NCI-H1436 treated with DMSO at 0.1 percent for 48 hours (cell line): ENCODE measurements at places on chromosomes 13 and 19.

DNA sequence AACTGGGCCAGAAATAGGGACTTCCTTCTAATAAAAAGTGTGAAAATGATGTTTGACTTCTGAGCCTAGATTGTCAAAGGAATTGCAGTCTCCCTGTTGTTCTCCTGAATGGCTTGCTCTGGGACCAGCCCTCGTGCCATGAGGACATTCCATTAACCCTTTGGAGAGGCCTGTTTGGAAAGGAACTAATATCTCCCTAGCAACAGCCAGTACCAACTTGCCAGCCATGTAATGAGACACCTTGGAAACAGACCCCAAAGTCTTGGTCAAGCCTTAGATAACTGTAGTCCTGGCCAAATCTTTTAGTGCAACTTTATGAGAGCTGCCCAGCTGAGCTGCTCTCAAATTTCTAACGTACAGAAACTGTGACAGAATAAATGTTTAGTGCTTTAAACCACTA lies 8.2 kb upstream of the SIAH3 start:
- no peak for DNase-seq

- DNase-seq: no peak
Observed at GRCh38 chr13:109036078-109036780, 406.8 kb downstream of the MYO16 start.

DNA sequence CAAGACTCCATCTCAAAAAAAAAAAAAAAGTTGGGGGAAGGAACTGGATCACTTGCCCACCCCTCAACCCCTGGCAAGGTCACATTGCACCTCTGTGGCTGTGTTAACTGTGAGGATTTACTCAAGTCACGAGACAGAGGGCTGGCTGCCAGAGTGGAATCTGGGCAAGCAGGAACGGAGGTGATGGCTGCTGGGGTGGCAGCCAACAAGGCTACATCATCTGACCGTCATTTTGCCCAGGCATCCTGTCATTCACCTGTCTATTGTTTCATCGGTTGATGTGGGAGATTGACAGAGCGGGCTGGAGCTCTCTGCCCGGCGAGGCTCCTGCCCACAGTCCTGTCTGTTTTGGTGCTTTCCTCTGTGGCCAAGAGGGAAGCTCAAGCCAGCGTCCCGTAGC lies 75.7 kb downstream of the DPF1 start:
- DNase-seq: no peak

- DNase-seq: no peak
Observed at GRCh38 chr13:113337556-113337955, 26.4 kb downstream of the GRTP1 start.

GRCh38 chr19:2245273-2245672 lies 3.9 kb upstream of the AMH start:
- no peak for DNase-seq

GRCh38 chr13:105097521-105097920 lies 1437.9 kb downstream of the EFNB2 start:
- DNase-seq: no peak

- DNase-seq: no peak
Observed at GRCh38 chr19:47779524-47780214, 1.2 kb downstream of the SELENOW start.

- DNase-seq: no peak
Observed at GRCh38 chr13:71852736-71853135, 14.3 kb downstream of the DACH1 start.

DNA sequence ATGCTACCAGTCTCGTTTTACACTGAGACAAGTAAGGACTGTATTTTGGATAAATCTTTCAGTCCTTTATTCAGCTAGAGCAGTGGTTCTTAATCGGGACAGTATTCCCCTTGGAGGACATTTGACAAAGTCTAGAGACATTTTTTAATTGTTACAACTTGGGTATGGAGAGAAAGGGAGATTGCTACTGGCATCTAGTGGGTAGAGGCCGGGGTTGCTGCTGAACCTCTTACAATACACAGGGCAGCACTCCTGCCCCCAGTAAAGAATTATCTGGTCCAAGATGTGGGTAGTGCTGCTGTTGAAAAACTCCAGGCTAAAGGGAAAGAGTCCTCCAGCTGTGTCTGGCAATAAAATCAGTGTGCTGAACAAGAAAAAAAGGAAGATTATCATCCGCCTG lies 334.8 kb downstream of the SLC7A1 start:
- no peak for DNase-seq
